Stimulated activated CD8-positive, alpha-beta memory T cell treated with anti-CD3 and anti-CD28 coated beads, Interleukin-12 subunit alpha, Interleukin-12 subunit beta, amount 100 ng/mL, for 4 hours (primary cell): ENCODE measurements at places on chromosomes 5 and 9.

- no peak for DNase-seq
These were observed 53.0 kb downstream of the DROSHA start for GRCh38 chr5:31478901-31479300.

GRCh38 chr5:10896016-10896415, 135.0 kb upstream of the DAP start:
- no peak for DNase-seq

DNA sequence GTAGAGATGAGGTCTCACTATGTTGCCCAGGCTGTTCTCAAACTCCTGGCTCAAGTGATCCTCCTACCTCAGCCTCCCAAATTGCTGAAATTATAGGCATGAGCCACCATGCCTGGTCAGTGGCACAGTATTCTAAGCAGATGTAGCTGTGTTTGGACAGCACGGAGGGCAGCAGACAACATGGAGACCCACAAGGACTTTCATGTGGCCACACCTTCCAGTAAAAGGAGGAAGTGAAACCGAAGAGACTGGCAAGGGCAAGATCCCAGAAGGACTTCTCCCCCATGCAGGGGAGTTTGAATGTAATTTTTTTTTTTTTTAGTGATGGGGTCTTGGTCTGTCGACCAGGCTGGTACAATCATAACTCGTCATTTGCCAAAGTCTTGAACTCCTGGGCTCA, 172.2 kb downstream of the TRPM3 start:
- DNase-seq, result no peak

GRCh38 chr5:100623719-100624118, 88.5 kb downstream of the FAM174A start:
- no peak for DNase-seq

GRCh38 chr5:126965487-126965886, 64.9 kb downstream of the MARCHF3 start:
- no peak for DNase-seq

GRCh38 chr5:143192191-143192900, 211.1 kb downstream of the NR3C1 start:
- DNase-seq, result no peak

DNA sequence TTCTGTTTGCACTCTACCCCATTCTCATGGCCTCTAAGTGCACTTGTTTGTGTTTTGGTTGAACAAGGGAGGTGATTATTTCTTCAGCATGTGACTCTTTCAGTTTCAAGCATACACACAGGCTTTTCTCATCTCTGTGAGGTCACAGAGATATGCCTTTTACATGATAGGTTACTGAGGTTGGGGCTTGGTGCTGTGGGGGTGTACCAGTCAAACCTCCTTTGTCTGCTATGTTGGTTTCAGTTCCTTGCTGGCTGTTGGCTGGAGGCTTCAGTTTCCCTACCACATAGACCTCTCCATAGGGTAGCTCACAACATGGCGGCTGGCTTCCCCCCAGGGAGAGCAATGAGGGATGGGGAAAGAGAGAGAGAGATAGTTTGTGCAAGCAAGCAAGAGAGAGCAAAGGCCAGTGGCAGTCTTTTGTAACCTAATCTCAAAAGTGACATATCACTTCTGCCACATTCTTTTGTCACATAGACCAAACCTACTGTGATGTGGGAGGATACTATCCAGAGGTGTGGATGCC, 96.7 kb upstream of the SEMA6A start:
- DNase-seq, result no peak

- DNase-seq, result no peak
These were observed 39.9 kb downstream of the ARHGAP26 start for GRCh38 chr5:142810081-142810480.

- peak; percentile 49 for DNase-seq
These were observed at the start of gene ASS1 for GRCh38 chr9:130444565-130445221. Gene ASS1 (plus strand): TSS chr9:130444961. CDS start chr9:130452229, 7,268 bp downstream.

- DNase-seq, result no peak
These were observed 31.4 kb downstream of the AHRR start for GRCh38 chr5:352639-353611.

DNA sequence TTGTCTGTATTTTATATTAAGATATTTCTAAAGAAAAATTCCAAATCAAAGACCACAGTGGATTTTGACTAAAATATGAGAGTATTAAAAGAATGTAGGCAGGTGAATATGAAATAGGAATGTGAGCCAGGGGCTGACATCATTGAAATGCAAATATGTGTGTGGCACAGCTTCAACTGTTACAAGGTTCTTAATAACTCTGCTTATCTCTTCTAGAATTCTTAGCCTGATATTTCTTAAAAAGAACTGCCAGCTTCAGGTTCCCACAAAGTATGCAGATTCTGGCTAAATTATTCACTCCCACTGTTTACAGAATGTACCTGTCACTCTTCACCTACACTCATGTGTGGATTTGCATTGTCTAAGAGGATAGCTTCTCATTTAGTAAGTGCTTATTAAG, 274.4 kb downstream of the DIRAS2 start:
- DNase-seq, result no peak
